ENCODE measurements at places on chromosomes 5 and 9.

DNA sequence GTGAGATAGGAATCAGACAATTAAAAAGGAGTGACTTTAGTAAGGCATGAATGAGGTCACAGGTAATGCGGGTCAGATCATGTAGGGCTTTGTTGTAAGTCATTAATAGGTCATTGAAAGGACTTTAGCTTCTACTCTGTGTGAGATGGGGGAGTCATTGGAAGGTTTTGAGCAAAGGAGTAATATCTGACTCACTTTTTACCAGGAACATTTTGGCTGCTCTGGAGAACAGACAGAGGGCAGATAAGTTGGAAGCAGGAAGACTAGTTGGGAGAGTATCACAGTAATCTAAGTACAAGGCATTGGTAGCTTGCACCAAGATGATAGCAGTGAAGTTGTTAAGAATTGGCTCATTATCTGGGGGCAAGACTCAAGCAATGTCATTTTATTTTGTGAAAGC, 37.4 kb downstream of the KIF2A start:
- no peak for DNase-seq

GRCh38 chr5:140988100-140988499, 21.8 kb downstream of the PCDHAC2 start:
- DNase-seq, result no peak

DNA sequence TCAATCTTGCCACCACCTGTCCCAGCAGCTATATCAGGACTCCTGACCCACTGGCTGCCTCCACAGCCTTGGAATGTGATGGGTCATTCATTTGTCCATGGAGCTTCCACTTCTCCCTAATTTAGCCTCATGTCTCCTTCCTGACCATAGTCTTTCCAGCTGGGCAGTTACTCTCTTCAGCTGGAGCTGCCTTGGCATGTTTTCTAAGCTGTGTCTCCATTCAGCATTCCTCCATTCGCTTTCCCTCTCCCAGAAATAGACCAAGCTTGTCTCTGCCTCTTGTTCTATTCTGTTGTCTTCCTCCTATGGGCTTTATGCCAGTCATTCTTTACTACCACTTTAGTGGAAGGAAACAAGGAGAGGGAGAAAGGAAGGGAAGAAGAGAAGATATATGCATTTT, 5.3 kb upstream of the CTXN3 start:
- no peak for DNase-seq

- no peak for DNase-seq
These were observed 95.5 kb upstream of the ERBIN start for GRCh38 chr5:65830856-65831255.

DNA sequence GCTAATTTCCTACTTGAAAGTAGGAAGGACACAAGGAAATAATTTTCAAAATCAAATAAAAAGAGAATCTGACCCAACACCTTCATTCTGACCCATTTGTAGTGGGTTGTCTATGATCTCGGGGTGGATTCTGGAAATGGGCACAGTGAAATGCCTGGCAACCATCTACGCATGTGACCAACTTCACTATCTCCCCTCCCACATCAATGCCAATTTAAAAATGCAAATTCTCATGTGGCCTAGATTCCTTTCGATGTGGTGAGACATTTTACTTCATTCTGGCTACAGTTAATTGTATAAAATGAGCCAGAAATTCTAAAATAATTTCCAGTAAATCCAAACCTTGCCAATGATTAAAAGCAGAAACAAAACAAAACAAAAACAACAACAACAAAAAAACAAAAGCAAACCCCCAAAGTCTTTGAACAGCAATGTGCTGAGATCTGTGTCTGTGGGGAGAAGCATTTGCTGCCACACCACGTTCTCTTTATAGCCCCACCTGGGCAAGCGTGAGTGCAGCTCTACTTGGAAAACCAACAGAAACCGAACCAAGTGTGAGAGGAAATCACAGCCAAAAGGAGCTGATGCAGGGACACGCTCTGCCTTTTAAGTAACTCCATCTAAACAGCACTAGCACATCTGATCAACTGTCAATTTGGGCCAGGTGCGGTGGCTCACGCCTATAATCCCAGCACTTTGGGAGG, 59.0 kb downstream of the USP20 start:
- no peak for DNase-seq

DNA sequence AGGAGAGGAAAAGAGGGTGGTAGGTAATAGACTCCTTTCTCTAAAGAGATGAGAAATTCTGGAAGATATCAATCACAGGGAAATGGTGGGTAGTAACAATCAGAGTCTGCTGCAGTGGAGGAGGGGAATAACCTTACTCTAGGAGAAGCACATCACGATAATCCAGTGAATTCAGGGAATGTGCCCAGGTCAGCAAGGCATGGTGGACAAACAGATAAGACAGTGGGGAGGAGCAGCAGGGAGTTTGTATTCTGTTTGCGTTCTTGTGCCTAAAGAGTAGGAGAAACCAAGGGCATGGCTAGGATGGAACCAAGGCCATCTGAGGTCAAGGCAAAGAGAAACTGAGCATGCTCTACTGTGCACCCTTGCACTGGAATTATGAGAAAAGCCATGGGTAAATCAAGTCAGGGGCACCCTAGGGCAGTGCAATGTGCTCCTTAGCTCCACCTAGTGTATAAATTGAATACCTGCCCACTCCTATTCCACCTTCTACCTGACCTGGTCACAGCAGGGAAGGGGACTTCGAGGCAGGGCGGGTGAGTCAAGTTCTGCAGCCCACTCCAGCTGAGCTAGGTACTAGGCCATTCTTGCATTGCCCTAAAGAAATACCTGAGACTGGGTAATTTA, 31.6 kb downstream of the RETREG1 start:
- no peak for DNase-seq

DNA sequence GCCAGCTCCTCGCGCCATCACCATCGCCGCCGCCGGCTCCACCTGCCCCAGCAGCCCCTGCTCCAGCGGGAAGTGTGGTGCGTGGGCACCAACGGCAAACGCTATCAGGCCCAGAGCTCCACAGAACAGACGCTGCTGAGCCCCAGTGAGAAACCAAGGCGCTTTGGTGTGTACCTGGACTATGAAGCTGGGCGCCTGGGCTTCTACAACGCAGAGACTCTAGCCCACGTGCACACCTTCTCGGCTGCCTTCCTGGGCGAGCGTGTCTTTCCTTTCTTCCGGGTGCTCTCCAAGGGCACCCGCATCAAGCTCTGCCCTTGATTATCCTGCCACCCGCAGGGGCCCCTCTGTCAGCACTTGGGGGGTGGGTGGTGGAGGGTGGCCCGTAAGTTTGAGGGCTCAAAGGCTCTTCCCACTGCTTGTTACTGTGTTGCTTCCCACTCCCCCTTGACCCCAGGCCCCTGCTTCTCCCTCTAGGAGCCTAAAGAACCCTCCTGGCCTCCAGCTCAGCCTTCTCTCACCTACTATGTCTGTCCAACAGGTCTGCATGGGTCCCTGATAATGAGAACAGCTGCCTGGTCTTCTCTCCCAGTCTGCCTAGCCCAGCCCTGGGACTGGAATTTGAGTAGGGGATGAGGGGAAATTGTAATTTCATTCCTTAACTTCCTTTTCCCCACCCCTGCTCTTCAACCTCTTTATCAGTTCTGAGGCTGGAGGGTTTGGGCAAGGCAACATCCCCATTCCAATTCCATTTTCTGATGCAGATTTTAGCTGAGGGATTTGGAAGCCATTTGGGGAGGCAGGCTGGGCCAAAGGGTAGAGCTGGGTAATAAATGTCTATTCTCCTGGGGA, 9.0 kb downstream of the RACK1 start:
- no peak for DNase-seq

GRCh38 chr9:129455151-129455995, 165.5 kb downstream of the C9orf50 start:
- no peak for DNase-seq

- DNase-seq, result no peak
These were observed 4.1 kb downstream of the CDK7 start for GRCh38 chr5:69238760-69239251.

DNA sequence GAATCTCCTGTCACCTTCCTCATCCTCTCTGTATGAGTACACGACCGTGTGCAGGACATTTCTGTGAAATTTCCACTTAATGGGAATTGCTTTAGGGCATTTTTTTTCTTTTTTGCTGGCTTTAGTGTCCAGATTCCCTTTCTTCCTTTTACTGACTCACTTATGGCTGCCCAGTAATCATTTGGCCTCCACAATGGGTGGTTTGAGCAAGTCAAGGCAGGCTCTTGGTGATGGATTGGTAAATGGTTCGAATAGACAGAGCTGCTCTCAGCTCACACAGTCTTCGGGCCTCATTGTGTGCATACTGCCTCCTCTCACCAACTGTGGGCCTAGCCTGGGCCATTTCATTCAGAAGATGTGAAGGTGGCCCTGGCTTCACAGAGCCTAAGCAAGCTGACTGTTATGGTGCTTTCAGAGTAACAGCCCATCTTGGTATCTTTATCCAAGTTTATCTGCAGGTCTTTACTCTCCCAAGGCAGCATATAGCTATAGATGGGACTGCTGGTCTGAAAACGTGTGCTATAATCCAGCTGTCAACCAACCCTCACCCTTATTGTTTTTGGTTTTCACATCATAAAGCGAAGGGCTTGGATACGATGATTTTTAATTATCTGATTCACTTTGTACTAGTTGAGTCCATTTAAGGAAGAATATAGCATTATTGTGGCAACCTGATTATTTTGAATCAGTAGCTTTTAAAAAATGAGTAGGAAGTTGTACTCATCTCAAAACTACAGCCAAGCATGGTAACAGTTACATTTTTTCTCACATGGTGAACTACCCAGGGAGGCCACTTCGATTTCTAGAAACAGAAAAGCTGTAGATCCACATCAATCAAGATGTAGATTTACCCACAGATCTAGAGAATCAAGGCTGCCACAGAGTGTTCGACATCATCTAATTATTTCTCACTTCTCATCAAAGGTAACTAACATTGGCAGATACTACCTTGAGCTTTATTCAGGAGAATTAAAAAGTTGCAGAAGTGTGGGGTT, 50.4 kb upstream of the CKMT2 start:
- DNase-seq, result no peak

- no peak for DNase-seq
These were observed 229.2 kb downstream of the MRPS30 start for GRCh38 chr5:45037927-45038326.

- no peak for DNase-seq
These were observed 176.2 kb downstream of the GABBR2 start for GRCh38 chr9:98532574-98532973.

DNA sequence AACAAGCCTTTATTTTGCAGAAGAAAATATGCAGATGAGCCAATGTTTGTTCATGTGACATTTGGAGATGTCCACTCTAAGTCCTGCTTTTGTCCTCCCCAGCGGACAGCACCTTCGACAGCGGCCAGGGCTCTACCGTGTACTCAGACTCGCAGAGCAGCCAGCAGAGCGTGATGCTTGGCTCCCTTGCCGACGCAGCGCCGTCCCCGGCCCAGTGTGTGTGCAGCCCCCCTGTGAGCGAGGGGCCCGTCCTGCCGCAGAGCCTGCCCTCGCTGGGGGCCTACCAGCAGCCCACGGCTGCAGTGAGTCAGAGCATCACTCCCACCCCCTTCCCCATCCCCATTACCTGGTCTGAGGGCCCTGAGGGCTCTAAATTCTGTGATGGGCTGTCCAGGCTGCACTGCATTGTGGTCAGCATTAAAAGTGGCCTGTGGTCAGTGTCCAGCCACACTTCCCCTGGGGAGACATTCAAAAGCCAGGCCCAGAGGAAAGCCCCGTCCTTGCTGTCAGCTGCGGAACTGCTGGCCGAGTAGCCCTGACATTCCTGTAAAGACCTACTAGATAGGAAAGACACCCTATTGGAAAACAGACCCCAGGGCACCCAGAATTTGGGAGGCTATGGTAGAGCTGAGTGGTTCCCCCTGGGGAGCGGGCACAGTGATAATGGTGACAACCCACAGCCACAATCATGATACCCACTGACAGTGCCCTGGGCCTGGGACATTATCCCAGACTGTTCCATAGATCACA, 69.0 kb downstream of the WNK2 start:
- DNase-seq, result no peak

GRCh38 chr5:141841378-141842180, 36.6 kb downstream of the PCDH1 start:
- DNase-seq, result no peak

- DNase-seq, result no peak
These were observed 49.7 kb downstream of the OLFM1 start for GRCh38 chr9:135136991-135137832.

DNA sequence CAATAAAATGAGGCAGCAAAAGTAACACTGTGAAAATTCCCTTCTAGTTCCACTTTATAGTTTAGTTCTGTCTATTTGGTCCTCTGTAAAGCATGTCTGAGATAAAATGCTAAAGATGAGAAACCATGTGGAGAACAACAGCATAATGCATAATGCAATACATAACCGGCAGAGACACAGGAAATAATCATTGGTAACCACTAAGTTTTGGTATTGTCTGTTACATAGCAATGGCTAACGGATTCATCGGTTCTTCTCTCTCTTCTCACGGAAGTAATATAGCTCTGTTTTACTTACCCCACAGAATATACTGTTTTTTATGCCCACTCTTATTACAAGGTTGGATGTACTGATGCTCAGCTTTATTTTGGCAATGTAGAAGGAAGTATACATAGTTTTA, 158.9 kb downstream of the FAM174A start:
- DNase-seq, result no peak

- DNase-seq, result no peak
These were observed 131.1 kb downstream of the WDR41 start for GRCh38 chr5:77360973-77361372.

DNA sequence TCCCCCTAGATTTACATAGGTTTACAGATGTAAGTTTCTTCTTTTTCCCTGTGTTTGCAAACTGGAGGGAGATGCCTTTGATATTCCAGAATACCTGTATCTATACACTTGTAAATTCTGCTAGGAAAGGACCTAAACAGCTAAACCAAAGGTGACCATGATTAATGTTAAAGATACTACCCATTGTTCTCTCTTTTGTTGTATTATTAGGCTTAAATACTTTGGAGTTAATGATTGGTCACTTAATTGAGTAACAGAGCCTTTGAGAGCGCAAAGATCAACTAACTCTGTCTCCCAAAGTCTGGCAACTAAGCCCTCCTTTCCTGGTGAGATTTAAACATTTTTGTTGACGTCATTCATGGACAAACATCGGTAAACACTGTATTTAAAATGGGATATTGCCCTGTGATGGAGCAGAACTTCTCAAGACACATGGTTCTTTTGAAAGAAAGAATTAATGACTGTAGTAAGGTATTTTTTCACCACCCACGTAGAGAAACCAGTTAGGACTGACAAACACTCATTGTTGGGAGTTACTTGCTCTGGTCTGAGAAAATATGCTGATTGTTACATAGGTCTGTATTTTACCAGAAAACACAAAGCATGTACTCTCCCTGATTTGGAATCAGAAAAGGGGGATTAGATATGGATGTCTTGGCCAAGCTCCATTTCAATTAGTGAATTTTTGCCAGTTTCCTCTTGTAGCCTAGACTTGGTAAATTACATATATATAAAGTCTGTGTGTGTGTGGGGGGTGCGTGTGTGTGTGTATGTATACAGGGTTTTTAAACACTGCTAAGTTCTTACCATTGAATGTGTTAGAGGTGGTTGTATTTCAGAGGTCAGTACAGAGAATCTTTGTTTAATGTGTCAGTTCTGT, 4.6 kb downstream of the VCAN start:
- no peak for DNase-seq

DNA sequence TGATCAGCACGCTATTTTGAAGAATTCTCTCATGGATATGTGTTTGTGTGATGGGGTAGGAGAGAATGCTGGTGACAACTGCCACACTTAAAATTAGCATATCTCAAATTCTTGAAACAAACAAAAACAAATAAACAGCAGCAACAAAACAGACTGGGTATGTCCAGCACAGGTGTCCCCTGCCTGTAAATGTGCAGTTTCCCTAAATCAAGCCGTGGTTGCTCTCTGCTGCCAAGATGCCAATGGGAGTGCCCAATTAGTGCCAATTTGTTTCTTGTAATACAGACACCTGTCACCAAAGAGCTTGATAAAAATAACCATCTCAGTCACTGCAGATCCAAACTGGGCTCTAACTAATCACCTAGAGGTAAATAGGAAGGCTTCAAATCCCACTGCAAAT, 144.2 kb upstream of the SMARCA2 start:
- DNase-seq, result no peak
